Activated CD4-positive, alpha-beta T cell treated with anti-CD3 and anti-CD28 coated beads, Interleukin-2, amount 50 U/mL, for 24 hours (primary cell): ENCODE measurements at places on chromosomes 7 and 10.

- DNase-seq: no peak
Observed at GRCh38 chr10:96991313-96991841, 159.3 kb downstream of the LCOR start.

- DNase-seq: no peak
Observed at GRCh38 chr10:35040760-35041501, 49.2 kb downstream of the CUL2 start.

DNA sequence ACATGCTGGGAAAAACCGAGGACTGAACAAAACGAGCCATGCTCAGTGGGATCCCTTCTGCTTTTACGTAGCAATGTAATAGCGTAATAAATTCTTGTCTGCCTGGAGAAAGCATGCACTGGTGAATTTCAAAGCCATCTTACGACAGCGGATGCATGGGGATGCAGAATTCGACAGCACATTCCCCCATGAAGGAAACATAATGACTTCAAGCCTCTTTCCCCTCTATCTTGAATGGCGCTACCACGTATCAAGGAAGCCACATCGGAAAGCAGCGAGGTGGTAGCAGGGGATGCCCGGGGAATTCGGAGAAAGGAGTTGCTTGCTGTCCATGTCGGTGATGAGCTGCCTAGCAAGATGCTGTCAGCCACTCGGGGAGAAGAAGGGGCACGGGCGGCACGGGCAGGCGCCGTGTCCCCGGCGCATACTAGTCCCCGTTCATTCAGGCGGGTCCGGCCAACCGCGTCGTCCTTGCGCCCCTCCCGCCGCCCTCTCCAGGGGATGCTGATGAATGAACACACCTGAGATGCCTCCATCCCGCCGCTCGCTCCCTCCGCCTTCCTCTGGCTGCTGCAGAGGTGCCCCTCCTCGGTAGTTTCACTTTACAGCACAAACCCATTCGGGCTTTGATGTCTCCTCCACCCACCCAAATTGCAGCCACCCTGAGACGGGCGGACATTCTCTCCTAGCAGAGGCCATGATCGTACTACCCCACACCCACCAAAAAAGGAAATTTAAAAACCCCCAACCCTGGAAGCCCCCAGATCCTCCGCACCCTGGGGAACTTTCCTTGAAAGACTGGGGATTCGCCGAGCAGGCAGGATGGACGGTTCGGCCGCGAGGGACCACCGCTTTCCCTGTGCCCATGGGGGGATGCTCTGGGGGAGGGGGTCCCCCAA lies 644 bp downstream of the SORBS1 start:
- DNase-seq: peak; percentile 4

- no peak for DNase-seq
Observed at GRCh38 chr7:46979439-46979838, 602.5 kb downstream of the TNS3 start.

DNA sequence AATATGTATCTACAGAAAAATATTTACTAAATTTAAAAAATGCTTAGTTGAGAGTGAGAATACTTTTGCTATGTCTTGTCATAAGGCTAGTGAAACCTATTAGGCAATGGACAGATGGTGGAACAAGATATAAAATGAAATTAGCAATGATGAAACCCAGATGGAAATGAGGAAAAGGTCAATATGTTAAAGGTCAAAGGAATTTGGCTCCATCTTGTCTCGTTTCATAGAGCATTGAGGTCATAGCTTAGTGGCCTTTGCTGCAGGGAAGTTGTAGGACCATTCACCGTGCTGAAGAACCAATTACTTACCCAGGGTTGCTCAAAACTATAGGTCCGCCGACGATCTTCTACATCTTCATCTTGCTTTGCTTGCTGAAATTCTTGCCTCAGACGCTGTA lies 683.9 kb downstream of the PARD3 start:
- no peak for DNase-seq

DNA sequence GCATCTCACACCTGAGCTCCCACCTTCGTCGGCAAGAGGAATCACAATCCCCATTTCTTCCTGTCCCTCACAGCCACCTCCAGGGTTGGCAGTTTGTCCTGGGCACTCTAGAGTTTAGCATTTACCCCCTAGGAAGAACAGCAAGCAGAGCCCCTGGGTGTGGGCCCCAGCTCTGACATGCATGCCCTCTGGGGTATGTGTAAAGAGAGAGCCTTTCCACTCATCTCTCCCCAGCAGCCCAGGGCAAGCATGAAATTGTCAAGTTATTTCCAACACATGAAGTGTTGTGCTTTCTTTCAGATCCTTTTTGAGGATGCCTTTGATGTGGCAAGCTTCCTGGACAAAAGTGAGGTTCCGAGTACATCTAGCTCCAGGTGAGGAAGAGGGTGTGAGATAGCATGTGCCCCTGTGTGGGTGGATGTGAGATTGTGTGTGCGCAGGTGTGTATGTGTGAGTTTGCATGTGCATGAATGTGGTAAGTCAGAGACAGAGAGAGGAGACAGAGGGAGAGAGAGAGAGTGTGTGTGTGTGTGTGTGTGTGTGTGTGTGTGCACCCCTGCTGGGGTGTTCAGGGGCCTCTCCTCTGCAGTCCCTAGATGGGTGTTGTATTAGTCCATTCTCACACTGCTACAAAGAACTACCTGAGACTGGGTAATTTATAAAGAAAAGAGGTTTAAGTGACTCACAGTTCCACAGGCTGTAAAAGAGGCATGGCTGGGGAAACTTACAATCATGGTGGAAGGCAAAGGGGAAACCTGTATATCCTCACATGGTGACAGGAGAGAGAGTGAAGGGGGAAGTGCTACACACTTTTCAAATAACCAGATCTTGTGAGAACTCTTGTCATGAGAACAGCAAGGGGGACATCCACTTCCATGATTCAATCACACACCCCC lies 18.1 kb downstream of the STRA8 start:
- DNase-seq: no peak

DNA sequence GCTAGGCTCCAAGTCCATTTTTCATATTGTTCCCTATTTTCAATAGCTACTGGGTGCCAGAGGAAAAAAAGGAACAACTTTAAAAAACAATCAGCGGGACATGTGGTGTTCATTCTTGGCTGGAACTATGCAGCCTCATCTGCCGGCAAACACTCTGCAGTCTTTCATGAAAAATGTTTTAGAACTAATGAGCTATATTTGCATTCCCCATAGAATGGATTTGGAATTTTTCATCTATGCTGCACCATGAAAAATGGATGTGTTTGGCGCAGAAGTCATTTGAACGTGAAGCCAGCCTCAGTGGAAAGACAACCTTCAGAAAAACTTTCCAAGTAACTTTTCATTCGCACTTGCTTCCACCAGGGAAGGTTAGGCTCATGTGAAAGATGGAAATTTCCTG lies 270.5 kb downstream of the SKAP2 start:
- no peak for DNase-seq

DNA sequence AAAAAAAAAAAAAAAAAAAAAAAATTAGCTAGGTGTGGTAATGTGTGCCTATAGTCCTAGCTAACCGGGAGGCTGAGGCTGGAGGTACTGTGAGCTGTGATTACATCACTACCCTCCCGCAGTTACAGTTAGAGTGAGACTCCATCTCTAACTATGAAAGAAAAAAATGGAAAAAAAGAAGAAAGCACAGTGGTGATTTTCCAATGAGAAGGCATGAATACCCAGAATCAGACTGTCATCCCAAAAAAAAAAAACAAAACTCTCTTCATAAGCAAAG lies 269.9 kb upstream of the MKLN1 start:
- DNase-seq: no peak

GRCh38 chr10:1213252-1214070 lies 157.3 kb downstream of the WDR37 start:
- no peak for DNase-seq

DNA sequence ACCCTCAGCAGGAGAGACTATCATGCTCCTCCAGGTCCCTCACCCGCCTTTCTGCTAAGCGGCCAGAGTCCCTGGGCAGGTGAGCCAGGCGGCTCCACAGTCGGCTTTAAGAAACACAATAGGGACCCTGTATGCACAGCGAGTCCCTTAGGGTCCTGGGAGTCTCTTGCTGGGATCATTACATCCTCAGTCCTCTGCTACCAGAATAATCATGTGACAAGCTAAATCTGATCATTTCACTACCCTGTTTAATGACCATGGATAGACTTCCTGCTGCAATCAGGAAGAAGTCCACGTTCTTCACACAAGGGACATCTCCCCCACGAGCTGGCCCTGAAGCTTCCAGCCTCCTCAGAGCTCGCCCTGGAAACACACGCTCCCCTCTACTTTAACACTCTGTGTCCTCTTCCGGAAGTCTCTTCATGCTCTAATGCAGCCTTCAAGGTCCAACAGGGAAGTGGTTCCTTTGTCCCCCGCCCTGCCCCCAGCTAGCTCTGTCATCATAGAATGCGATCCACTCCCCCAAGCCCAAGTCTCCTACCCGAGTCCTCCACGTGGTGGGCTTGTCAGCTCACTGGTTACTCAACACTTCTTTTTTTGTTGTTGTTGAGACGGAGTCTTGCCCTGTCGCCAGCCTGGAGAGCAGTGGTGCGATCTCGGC lies 101.5 kb downstream of the RNF216 start:
- DNase-seq: no peak

GRCh38 chr10:61465901-61466632 lies 12.9 kb upstream of the TMEM26 start:
- DNase-seq: no peak

GRCh38 chr10:36766415-36766810 lies 359.0 kb upstream of the ANKRD30A start:
- DNase-seq: no peak

DNA sequence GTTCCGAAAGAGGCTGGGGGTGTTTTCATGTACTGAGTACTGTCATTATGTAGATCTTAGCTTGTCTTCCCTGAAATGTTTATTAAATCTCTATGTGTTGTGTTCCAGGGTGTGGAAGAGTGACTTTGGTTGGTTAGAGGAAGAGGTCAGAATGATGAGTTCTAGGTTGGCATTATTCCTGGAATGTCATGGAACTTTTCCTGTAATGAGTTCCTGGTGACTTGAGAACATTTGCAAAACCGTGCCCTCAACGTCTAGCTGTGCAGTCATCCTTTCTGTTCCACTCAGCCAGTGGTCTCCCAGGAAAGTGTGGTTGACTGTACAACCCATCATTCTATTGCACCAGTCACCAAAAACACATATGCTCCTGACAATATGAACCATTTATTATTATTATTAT lies 129.6 kb downstream of the BICC1 start:
- no peak for DNase-seq

- DNase-seq: no peak
Observed at GRCh38 chr10:130887170-130887569, 424.4 kb downstream of the TCERG1L start.

- DNase-seq: no peak
Observed at GRCh38 chr10:119288574-119289001, 81.2 kb downstream of the GRK5 start.

GRCh38 chr7:46493196-46493595 lies 572.1 kb upstream of the IGFBP3 start:
- no peak for DNase-seq

GRCh38 chr10:124717041-124717757 lies 27.0 kb downstream of the FAM53B start:
- DNase-seq: no peak

GRCh38 chr10:130547368-130547767 lies 411.2 kb downstream of the GLRX3 start:
- no peak for DNase-seq

- no peak for DNase-seq
Observed at GRCh38 chr10:80454513-80455460, 677 bp downstream of the TSPAN14 start.

GRCh38 chr10:53598914-53599313 lies 826.3 kb upstream of the MBL2 start:
- no peak for DNase-seq

DNA sequence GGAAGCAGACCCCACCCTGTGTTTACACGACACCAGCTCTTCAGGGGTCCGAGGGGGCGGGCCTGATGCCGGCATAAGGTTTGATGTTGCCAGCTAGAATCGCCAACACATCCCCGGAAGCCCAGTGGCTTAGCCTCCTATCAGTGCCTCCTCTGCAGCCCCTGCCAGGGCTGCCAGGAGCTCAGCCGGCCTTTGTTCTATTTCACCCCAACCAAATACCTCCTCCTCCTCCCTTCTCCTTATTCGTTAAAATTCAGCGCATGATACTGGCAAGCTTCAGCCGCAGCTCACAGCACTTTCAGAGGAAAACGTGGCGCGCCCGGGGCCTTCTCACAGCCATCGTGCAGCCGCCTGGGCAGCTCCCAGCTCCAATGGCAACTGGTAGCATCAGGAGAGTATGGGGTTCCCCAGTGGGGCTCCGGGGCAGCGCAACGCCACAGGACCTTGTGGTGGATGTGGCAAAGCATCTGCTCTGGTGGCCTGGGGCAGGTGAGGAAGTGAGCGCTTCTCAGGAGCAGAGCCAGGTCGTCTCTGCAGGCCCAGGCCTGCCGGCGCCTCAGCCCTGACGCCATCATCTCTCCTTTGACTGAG lies 176.4 kb upstream of the RHEB start:
- no peak for DNase-seq

- no peak for DNase-seq
Observed at GRCh38 chr7:116545411-116545993, 20.7 kb downstream of the CAV1 start.

DNA sequence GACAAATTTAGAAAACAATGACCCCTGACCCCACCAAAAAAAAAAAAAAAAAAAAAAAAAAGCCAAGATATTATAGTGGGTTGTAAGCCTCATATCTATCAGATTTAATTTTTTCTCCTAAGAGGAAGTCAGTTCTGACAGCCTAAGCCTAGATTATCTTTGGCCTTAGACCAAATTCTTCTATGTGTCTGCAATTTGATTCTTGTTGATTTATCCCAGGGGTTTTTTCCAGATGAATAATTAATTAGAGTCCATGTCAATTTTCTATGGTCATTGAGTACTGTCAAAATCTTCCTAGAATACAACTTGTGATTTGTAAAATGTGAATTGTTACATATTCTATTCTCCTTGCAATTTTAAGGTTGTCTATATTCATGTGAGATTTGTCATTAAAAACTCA lies 151.6 kb upstream of the CACNA2D1 start:
- no peak for DNase-seq

GRCh38 chr10:79608505-79609375 lies 2.0 kb upstream of the SFTPA1 start:
- peak; percentile 7 for DNase-seq

- no peak for DNase-seq
Observed at GRCh38 chr10:115965376-115965775, 307.6 kb downstream of the GFRA1 start.

GRCh38 chr7:138934861-138935260 lies 46.3 kb downstream of the KIAA1549 start:
- DNase-seq: no peak

DNA sequence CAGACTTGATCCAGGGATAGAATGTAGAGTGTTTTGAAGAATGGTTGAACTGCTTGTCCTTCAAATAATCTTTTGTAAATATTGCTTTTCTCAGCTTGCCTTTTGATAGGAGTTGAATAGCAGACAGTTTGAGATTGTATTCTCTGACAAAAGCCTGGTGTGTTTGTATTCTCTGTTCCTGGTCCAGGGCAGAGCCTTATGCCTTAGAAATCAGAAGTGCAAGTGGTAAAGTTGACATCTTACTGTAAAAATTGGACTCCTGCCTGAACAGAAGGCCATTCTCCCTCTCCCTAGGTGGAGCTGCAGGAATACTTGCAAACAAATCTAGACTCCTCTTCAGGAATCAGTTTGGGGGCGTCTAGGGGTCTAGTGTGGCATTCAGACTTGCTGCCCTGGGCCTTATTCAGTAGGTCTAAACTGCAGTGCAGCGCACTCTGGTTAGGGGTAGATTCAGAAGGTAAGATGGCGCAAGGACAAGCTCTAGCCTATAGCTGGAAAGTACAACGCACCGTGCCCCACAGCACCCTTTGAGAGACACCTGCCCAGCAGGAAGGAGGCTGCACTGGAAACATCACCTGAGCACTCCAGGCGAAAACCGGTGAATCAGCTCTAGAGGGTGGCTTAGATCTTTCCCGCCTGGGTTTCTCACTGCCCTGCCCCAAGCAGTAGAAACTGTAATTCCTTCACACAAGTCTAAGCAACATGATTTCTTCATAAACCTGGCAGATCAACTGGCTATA lies 608.5 kb upstream of the GALNT17 start:
- DNase-seq: no peak
